ENCODE measurements at places on chromosomes 11 and 22.

GRCh38 chr22:21047035-21047661, 1.4 kb downstream of the LRRC74B start:
- DNase-seq, result no peak

- no peak for DNase-seq
Measured at GRCh38 chr11:114179234-114179941, 116.8 kb upstream of the NNMT start.

DNA sequence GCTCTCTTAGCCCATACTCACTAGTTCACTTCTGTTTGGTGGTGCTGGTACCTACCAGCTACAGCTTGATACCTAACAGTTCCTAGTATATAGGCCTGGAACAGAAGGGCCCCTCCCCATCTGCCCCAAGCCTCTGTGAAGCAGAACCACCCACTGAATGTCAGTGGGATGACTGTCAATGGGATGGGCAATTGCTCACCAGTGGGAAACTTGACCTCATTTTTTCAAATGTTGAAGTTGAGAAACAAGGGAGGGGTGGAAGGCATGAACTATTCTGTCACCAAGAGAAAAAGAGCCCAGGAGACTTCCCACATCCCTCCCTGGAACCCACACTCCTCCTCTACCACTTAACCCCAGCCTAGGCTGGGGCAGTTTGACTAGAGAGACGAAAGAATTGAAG, at the start of gene NLRP10:
Gene NLRP10 (minus strand): TSS at position 62 of the 400 bp plus-strand sequence. CDS start 1,952 bp downstream, outside the sequence.
- DNase-seq, result no peak

- DNase-seq, result no peak
Measured at GRCh38 chr11:65392899-65393298, 6.5 kb downstream of the FRMD8 start.

DNA sequence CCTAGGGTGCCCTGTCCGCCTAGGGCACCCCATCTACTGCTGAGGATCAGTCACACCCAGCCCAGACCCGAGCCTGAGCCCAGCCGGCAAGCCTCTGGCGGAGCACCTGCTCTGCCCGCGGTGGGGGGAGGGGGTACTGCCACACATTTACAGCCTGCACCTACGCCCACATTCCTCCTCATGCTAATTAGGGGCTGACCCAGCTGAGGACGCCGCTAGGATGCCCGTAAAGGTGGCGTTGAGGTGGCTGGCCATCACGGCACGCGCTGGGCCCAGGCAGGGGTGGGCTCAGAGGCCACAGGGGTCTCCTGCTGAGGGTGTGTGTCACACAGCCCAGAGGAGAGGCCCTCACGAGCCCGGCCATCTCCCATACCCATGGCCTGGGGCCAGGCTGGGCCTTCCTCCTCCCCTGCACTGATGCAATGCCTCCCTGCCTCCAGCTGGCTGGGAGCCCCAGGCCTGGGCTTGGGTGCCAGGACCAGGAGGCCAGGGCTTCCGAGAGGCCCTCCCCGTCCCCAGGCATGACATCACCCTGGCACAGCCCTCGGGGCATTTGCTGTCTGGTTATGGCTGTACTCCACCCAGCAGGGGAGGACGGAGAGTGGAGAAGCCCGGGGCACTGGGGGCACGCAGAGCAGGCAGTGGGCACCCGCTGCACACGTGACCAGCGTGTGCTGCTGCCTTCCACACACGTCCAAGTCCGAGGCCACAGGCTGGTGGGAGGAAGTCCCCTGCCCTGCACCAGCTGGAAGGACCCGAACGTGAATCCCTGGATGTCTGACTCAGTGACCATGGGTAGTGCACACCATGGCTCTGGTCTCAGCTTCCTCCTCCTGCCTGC, 12.7 kb downstream of the DUSP8 start:
- no peak for DNase-seq

- DNase-seq, result no peak
Measured at GRCh38 chr22:37202716-37203115, 9.6 kb downstream of the SSTR3 start.

- no peak for DNase-seq
Measured at GRCh38 chr11:133531971-133532651, at the start of gene OPCML. TSS of gene OPCML (minus strand) at chr11:133532501.

GRCh38 chr11:90818196-90818745, 595.4 kb upstream of the CHORDC1 start:
- DNase-seq, result no peak

DNA sequence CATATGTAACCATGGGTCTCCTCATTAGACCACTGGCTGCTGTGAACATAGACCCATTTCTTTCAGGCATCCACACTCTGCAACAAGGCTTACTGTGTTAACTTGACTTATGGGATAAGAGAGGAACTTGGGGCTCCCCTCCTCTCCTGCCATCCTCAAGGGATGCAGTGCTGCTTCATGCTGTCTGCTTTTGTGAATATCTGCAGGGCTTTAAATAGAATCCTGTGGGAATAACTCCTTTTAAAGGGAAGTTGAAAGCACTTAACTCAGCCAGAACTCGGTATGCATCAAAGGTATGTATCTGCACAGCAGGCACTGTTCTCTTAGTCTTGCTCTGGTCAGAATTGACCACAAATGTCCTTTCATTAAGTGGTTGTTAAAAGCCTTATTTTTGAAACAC, 222.5 kb upstream of the KIRREL3 start:
- DNase-seq, result no peak

GRCh38 chr11:7421136-7421535, 64.2 kb upstream of the OLFML1 start:
- DNase-seq, result no peak

- DNase-seq, result no peak
Measured at GRCh38 chr11:77467993-77468392, 5.9 kb downstream of the PAK1 start.

- no peak for DNase-seq
Measured at GRCh38 chr22:45071618-45072017, 61.8 kb upstream of the PHF21B start.

DNA sequence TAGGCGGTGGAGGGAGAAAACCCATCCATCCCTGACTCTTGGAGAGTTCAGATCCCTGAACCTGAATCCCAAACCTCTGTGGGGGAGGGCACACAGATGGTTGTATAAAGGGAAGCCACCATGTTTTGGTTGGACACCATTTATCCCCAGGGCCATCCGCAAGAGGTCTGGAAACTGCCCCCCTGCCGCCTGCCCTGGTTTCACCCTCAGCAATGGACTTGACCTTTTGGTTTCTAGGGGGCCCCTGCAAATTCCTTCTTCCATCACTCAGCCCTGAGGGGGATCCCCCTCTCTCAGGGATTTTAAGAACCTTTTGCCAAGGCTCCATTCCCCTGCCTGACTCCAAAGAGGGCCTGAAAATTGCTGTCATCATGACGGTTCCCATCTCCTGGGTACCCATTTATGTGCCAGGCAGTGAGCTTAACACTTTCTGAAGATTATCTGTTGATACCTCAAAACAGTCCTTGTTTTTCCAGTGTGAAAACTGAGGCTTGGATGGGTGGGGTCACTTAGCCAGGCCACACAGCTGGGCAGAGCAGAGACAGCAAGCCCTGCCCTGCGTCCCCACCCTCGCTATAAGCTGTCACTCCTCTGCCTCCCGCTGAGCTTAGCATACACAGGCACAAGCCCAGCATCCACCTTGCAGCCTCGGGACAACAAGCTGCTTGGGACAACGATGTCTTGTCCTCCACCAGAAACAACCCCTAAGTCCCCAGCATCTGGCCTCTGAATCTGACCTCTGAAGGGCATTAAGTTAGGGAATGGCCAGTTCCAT, 33.2 kb upstream of the CRYBB3 start:
- DNase-seq, result no peak

GRCh38 chr22:25844601-25845000, 102.6 kb downstream of the MYO18B start:
- no peak for DNase-seq

GRCh38 chr22:45009606-45010531, at the start of gene PHF21B:
TSS of gene PHF21B (minus strand) at chr22:45010005. CDS start at chr22:45009549, 456 bp downstream.
- DNase-seq, result peak; percentile 78

GRCh38 chr22:37331034-37331428, 48.7 kb downstream of the CYTH4 start:
- DNase-seq, result no peak

DNA sequence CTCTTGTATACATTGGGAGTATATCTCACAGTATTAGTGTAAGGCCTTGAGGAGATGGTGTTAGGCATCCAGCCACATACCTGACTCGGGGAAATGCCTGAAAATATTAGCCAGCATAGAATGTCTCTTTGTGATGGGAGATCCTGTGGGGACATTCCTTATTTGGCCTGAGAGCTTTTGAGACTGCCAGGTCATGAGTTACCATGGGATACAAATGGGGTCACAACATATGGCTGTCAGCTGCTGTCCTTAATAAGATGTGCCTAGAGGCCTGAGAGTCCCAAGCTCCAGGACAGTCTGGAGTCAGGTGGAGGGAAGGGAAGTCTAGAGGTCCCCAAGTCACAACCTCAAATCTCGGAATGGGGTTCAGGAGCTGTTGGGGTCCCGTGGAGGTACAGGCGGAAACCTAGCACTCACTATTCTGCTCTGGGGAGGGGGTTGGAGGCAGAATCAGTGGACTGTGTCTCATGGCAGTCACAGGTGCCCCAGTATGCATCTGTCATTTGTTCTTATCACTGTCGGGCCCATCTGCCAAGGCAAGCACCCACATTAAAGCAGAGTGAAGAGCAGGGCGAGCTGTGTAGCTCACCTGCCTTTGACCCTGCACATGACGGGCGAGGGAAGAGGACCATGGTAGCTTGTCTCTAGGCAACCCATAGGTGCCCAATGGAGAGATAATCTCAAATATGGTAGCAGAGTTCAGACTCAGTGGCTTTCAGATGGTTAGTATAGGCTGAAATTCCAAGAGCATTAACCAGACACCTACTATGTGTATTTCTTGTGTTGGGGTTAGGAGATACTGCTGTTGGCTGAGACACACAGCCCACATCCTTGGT, 29.9 kb downstream of the KCNQ1OT1 start:
- DNase-seq, result no peak

- no peak for DNase-seq
Measured at GRCh38 chr11:45664376-45665205, 831 bp downstream of the CHST1 start.

GRCh38 chr11:109984634-109985289, 108.4 kb upstream of the ZC3H12C start:
- DNase-seq, result no peak

- DNase-seq, result peak; percentile 75
Measured at GRCh38 chr11:8566613-8567210, 27.3 kb downstream of the STK33 start.

- DNase-seq, result no peak
Measured at GRCh38 chr11:89521294-89521693, 30.1 kb upstream of the NOX4 start.

GRCh38 chr22:36816339-36816635, 548 bp downstream of the PVALB start:
- DNase-seq, result no peak

- DNase-seq, result no peak
Measured at GRCh38 chr22:40635043-40635939, 1.2 kb downstream of the MRTFA start.

DNA sequence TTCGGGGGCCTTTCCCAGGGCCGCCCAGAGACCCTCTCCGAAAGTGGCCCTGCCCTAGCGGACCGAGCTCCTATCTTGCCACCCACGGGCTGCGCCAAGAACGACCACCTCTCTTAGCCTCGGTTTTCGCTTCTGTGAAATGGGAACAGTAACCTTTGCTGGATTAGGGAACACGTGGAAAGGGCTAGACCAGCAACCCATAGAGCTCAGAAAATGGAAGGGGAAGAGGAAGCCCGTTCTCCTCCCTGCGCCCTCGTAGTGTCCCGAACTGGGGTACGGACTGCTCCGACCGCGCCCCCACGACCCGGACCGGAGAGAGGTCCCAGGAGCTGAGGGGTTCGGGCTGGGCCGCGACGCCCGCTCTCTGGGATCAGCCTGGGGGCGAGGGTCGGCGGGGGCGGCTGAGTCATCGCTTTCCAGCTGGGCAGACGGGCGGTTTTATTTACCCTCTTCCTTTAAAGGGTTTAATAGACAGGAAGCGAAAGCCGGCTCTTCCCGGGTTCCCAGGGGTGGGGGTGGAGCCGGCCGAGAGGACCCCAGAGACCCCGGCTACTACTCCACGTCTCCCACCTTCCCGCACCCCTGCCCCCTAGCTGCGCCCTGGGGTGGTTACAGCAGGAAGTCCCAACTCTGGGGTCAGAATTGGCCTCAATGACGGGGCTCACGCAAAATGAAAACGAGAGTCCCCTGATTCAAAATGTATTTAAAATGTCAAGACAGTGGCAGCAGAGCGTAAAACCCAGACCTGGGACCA, 907 bp upstream of the PHLDA2 start:
- DNase-seq, result no peak

GRCh38 chr11:74702383-74703007, 28.7 kb downstream of the CHRDL2 start:
- peak; percentile 88 for DNase-seq

DNA sequence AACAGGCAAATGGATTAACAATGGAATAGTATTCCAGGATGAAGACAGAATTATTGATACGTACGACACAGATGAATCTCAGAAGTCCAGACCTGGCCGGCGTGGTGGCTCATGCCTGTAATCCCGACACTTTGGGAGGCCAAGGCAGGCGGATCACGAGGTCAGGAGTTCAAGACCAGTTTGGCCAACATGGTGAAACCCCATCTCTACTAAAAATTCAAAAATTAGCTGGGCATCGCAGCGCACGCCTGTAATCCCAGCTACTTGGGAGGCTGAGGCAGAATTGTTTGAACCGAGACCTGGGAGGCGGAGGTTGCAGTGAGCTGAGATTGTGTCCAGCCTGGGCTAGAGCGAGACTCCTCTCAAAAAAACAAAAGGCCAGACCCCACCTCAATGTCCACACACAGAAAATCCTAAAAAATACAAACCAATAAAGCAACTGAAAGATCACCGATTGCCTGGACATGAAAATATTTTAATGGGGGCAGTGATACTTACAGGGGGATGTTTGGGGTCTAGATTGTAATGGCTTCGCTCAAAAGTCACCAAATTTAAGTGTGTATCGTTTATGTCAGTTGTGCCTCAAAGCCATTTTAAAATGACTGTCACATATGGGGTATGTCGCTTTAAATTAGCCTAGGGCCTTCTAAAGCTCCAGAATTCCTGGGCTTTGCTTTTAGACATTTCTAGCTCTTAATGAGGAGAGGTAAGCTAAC, 3.8 kb downstream of the RPS25 start:
- DNase-seq, result no peak

GRCh38 chr11:95067841-95068219, 1.1 kb downstream of the SRSF8 start:
- DNase-seq, result no peak

- DNase-seq, result no peak
Measured at GRCh38 chr11:116579857-116580727, 192.7 kb downstream of the BUD13 start.

- no peak for DNase-seq
Measured at GRCh38 chr22:19525116-19525660, 978 bp upstream of the CLDN5 start.

DNA sequence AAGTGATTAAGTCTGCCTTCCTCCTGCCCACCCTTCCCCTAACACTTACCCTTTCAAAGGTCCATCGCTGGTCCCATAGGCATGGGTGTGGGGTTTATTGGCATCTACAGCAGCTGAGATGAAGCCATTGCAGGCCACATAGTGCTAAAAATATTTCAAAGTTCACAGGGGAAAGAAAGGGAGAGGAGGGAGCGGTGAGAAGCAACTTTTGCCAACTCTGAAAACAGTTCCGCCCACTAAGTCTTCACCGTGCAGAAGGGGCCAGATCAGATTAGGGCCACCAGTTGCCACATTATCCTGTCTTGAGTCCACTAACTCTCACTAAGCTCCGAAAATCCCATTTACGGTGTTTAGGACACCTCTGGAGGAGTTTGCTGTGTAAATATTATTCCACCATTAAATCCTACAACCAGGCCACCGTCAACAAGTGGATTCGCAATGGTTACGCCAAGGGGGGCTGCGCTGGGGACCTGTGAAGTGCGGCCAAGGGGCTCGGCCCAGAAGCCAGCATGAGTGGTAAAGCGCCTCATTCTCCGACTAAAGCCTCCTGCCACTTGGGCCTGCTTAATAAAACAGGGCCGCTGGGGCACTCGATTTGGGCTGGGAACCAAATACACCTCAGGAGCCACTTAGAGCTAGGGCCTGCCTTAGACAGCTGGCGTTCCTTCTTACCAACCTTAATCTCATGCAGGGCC, 534.9 kb downstream of the MIAT start:
- no peak for DNase-seq

Measured in SK-MEL-5 (cell line).